ENCODE measurements at places on chromosomes 1 and 21.

DNA sequence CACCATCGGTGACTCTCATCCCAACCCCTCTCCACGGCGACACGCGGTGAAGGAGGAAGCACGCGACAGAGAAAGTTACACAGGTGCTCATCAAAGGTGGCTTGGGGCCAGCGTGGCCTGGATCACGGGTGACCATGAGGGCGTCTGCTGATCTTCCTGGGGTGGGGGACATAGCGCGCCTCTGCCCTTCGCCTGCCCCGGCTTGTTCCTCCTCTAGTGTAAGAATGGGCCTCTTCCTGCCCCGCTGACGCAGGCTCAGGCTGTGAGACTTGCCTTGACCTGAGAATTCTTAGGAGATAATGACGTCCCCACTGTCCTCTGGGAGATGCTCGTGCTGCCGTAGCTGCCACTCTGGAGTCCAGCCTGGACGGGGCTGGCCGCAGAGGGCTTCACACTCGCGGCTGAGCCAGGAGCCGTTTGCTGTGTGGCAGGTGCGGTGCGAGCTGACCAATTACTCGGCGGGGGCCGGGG, 39.0 kb upstream of the TMEM52 start:
- DNase-seq = no peak

DNA sequence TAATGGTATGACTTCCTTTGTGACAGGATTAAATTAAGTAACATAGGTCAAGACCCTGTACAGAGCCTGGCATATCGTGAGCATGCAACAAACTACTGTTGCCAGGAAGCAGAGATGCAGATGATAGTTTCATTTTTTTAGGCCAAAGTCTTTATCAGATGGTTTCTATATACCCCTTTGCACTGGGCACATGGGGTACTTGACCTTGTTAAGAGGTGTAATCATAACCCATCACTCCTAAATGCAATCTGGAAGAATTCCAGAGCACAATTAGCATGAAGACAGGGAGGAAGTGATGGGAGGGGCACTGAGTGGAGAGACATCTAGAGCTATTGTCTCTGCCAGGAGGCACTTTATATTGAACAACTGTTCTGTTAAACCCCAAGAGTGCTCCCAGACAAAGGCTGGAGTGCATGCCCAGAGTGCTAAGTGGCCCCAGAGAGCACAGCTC, 22.1 kb downstream of the ZBTB17 start:
- no peak for DNase-seq

DNA sequence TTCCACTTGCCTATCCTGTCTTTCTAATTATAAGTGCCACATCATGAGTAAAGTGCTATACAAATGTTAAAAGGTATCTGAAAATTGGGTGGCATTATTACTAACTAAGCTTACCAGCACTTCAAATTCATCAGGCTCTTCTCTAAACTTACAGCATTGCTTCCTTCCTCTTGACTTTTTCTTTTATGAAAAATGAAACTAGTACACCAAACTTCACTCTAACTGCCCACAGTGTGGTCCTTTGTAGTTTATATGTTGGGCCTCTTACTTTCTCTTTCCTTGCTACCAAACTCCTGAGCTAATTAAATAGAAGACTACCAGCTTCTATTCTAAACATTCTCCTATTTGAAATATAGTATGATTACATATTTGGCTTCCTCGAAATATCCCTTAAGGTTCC, 81.8 kb downstream of the NOTCH2 start:
- DNase-seq = no peak

GRCh38 chr1:231478811-231479210, 49.7 kb upstream of the TSNAX start:
- no peak for DNase-seq

DNA sequence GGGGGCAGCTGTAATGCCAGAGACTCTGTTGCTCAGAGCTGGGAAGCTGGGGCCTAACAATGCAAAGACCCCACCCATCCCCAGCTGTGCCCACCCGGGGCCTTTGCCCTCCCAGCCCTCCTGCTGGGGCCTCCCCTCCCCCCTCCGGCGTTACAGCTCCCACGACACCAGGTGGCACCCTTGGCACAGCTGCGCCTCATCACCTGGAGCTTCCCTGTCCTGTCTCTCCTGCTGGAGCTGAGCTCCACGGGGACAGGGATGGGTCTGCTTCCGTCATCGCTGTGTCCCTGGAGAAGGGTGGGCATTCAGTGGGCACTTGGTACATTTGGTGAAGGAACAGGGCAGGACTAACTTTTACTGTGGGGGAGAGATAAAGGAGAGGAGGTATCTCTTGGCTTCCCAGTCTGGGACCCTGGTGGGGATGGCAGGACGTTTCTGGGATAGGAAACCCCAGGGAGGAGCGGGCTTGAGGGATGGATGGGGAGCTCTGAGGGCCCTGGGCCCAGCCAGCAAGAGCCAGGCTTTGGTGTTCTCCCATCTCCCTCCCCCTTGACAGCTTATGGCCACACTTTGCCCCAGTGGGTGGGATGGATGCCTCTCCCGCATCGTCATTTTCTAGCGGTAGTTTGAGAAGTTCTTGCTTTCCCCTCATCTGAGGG, 453.2 kb downstream of the PTPRU start:
- DNase-seq = no peak

DNA sequence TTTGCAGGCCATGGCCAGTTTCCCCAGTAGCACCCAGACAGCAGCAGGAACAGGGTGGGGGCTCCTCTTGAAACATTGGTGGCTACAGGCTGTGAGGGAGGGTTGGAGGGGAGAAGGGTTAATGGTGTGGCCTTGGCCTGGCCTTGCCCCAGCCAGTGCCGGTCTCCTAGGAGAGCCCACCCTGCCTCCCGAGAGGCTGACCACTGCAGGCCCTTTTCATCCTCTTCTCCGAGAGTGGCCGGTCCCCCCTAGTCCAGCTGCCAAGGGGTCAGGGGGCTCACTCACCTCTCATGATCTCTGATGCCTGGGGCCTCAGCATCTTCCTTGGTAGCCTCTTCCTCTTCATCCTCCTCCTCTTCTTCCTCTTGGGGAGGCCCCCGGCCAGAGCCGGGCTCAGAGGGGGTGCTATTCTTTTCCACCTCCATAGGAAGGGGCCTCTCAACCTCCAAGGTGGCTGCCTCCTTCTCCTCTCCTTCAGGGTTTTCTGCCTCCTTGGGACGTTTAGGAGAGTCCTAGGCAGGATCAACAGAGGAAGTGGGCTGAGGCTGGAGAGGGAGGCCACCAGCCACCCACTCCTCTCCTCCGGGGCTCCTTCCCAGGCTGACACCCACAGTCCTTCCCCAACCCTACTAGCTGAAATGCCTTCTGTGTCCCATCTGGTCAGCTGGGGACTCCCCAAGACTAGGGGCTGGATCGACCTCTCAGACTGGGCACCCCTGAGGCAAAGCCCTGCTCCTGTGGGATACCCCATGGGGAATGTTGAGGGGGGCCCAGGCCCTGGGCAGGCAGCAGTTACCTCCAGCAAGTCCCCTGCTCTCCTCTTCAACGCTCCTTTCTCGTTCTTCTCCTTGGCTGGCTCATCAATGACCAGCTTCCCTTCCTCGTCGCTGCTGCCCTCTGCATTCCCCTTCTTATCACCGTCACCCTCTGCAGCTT, 2.7 kb upstream of the MRPL24 start:
- no peak for DNase-seq

DNA sequence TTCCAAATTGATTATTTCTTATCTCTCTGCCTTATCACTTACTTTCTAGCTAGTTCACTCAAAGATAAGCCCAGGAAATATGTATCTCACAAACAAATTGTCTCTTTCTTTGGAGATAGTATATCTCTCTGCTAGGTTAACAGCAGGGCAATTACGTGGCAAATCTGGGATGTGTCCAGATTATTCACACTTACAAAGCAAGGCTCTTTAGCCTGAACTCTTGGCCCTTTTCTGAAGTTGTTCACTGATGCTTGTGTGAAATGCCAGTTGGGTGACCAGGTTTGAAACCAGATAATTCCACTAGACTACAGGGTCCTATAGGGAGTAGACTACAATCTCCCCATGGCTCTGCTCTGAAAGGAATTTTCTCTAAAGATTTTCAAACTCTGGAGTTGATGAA, 30.8 kb upstream of the FAM78B start:
- DNase-seq = no peak

DNA sequence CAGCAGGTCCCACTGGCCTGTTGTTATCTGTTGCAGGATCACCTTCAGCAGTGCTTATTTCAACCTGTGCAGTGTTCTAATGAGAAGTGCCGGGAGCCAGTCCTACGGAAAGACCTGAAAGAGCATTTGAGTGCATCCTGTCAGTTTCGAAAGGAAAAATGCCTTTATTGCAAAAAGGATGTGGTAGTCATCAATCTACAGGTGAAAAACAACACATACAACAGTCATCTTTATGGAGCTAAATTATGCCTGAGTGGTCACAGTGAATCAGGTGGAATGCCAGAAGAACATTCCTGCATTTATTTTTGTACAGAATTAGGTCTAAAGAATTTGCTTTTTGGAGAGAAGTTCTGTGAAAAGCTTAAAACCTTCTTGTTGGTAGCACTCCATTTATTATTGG, 33.2 kb downstream of the TRAF5 start:
- no peak for DNase-seq

GRCh38 chr1:189657715-189658114, 819.9 kb downstream of the BRINP3 start:
- no peak for DNase-seq

DNA sequence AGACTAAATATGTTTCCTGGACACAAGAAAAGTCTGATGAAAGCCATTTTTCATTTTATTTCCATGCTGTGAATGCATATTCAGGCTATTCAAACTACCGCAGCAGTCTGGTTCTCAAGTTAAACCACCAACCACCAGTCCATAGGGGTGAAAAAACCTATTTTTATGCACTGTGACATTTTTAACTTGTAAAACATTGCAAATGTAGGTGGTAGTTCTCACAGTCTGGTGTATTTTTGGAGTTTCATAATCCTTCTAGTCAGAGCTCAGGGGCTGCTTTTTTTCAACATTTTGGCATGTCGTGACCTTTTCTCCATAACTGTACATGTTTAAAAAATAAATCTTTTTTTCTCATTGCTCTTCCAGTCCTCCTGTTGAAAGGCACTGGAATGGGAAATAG, 907.6 kb upstream of the ADGRL2 start:
- no peak for DNase-seq

DNA sequence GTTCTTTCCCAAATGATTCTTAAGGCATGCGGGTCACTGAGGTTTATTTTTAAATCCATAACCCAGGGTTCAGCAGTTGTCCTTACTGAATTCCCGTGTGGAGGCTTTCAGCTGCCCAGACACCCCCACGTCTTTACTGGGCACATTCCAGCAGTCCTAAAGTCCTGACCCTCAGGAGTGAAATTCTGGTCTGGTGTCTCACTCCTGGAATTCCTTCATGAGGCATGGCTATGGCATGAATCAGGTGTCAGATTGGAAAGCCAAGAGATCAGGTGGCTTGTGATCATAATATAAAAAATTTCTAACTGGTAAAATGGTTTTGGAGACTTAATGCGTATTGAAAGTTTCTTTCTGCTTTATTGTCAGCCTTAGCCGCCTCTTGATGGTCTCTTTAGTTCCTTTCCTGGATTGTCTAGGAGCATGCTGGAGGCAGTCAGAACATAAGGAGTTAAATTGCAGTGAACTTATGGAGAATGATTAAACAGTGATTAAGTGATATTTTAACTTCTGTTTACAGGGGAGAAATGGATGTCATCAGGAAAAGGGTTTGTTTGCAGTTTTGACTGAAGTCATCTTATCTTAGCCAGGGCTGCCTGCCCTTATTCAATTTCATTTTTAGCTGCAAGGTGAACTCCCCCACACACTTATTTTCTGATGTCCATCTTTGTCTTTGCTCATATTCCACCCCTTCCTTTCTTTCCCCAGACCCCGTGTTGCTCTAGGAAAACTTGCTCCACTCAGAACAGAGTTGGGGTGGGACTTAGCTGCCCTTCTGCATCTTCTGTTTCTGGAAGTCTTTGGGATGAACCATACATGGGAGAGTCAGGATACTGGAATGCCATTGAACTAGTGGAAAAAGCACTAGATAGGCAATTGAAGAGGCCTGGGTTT, 25.7 kb upstream of the MACF1 start:
- no peak for DNase-seq

- DNase-seq = no peak
These were observed 99.5 kb downstream of the C4BPA start for GRCh38 chr1:207203541-207203940.
